Endodermal cell (in vitro differentiated cells): ENCODE measurements at places on chromosomes 16 and 17.

DNA sequence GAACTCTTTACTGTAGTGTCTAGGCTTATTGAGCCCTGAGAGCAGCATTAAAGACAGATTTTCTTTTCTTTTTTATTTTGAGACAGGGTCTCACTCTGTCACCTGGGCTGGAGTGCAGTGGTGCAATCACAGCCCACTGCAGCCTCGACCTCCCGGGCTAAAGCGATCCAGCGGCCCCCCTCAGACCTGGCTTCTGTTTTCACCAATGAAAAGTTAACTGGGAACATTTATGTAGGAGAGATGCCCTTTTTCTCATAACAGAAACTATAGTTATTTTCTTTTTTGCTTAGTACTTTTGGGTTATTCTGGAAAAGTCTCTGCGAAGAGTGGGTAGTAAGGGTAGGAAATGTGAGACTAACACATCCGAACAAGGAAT, 1.5 kb downstream of the MAP1LC3B start:
- peak; percentile 37 for DNase-seq

DNA sequence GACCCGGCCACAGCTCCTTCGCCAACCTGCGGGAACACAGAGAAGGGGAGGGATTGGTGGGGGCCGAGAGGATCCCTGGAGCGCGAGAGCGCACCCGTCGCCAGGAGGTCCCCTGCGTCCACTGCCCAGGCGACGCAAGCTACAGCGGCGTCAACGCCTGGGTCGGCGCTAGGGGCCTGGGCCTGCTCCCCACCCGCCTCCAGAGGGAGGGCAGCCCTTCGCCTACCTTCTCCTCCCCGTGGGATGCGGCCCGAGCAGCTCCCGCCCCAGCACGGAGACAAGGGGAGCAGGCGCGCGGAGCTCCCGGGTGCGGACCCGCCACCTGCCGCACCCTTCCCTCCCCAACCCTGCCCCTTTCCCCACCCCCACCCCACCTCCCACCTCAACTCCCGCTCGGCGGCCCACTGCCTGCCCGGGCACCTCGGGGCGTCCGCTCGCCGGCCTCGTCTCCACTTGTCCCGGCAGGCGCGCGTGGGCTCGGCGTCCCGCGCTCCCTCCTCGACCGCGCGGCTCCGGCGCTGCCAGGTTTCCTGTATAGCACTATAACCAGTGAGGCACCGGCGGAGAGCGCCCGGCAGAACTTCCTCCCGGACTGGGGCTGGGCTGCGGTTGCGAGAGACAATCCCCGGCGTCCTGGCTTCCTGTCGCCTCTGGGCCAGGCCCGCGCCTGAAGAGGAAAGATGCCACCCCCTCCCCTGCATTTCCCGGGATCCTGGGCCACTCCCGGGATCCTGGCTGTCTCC, 119.1 kb upstream of the SMURF2 start:
- DNase-seq, result peak; percentile 89

- peak; percentile 78 for DNase-seq
Measured at GRCh38 chr16:22183901-22184614, 21.8 kb downstream of the SDR42E2 start.

GRCh38 chr17:78337244-78338109, 22.4 kb downstream of the SOCS3 start:
- peak; percentile 71 for DNase-seq

- DNase-seq, result no peak
Measured at GRCh38 chr17:3005696-3006095, 57.7 kb downstream of the OR1D5 start.

DNA sequence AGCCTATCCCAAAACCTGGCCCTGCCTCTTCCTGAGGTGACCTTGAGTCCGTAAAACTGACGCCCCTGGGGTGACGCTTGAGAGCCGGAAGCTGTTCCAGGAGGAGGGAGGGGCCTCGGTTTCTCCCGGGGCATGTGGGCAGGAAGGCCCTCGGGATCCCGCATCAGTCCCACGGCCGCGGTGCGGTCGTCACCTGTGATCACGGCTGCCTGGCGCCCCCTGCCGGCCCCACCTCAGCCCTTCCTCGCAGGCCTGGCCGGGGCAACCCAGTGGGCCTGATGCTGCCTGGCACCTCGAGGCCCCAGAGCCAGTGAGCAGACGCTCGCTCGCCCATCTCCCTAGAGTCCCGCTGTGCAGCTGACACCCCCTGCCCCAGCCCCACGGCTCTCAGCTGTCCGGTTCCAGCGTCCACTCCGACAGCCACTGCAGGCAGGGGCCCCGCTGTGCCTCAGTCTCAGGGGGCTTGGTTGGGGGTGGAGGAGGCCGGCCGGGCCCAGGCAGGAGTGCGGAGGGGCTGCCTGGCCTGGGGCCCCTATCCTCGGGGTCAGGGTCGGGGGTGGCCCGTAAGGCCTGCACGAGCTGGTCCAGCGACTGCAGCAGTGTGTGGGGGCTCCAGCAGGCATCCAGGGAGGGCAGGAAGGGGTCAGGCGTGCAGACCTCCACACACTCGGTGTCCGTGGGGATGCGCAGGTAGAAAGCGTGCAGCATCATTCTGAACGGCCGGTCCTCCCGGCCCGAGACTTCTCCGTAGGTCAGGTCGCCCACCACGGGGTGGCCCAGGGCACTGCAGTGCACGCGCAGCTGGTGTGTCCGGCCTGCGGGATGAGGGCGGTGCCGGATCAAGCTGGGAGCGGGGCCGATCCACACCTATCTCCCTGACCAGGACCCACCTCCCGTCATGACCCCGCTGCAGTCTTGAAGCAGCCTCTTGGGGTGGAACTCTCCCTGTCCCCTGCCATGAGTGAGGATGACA, 2.3 kb downstream of the RPUSD1 start:
- DNase-seq, result peak; percentile 96
